ENCODE measurements at places on chromosomes 7 and 10.
A peak's percentile ranks its signal among the peaks of the same experiment; 100 is the strongest.

DNA sequence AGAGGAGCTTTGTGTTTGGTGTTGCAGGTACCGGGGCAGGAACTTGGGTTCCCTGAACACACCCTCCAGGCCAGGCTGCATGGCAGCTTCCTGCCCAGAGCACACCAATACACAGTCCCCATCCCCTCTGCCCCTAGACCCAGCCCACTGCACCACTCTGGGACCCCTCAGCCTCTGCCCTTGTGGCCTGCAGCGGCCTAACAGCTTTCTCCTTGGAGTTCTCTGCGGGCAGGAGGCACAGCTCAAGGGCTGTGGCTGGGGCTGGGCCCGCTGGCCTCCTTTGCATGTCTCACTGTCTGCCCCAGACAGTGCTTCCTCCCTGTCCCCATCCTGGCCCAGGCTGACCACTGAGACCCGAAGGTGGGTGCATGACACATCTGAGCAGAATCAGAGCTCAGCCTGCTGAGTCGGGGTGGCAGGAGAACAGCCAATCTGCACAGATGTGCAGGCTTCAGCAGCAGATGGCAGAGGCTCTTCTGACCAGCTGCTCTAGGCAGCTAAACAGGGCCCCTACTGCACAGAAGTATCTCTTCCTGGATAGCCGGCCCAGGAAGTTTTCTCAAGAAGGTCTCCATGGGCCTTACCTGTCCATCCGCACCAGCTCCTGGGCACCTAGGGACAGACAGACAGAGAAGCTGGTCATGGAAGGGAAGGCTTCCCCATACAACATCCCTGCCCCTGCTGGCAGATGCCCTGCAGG, 20.8 kb downstream of the VSIR start:
- DNase-seq = no peak

DNA sequence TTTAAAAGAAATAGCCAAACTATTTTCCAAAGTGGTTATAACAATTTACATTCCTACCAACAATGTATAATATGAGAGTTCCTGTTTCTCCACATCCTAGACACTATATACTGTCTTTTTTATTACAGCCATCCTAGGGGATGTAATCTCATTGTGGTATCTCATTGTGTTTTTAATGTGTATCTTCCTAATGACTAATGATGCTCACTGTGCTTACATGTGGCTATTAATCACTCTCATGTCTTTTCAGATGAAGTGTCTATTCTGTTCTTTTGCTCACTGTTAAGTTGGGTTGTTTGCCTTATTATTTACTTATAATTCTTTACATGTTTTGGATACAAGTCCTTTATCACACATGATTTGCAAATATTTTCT, 71.8 kb downstream of the ZNF438 start:
- DNase-seq = no peak

- peak; percentile 81 for DNase-seq
These were observed 62.2 kb upstream of the TARP start for GRCh38 chr7:38335492-38336147.

DNA sequence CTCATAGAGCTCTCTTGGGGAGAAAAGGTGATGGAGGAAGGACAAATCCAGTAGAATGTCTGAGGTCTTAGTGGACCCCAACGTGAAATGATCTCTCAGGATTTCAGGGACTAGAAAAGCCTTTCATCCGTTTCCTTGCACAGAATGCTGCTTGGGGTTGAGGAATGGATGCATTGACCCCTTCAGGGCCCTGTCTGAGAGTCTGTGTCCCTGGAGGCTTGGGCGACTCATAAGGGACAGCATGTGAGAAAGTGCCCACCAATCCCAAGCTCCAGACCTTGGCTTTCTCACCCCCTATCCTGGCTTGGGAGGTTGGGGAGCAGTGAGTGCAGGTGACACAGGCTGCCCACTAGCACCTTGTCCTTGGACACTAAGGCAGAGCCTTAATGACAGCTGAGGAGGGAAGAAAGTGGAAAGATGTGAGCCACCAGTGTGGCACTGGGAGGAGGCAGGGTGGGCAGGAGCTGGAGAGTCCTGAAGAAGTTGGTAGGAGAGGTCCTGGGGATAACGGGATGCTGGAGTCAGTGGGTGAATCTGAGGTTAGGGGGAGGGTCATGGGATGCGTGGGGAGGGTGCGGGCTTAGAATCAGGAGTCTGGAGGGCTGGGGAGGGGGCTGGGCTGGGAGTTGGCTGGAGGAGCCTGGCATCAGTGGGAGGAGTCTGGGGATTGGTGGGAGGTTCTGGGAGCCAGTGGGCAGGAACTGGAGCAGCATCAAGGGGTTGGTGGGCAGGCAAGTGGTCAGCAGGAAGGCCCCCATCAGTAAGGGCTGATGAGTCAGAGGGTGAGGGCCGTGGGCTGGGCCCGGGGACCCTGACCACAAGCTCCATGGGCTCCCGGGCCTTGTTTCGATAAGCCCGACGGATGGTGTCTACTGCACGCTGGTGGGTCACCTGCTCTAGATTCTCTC, 8.6 kb downstream of the LZTS2 start:
- no peak for DNase-seq

DNA sequence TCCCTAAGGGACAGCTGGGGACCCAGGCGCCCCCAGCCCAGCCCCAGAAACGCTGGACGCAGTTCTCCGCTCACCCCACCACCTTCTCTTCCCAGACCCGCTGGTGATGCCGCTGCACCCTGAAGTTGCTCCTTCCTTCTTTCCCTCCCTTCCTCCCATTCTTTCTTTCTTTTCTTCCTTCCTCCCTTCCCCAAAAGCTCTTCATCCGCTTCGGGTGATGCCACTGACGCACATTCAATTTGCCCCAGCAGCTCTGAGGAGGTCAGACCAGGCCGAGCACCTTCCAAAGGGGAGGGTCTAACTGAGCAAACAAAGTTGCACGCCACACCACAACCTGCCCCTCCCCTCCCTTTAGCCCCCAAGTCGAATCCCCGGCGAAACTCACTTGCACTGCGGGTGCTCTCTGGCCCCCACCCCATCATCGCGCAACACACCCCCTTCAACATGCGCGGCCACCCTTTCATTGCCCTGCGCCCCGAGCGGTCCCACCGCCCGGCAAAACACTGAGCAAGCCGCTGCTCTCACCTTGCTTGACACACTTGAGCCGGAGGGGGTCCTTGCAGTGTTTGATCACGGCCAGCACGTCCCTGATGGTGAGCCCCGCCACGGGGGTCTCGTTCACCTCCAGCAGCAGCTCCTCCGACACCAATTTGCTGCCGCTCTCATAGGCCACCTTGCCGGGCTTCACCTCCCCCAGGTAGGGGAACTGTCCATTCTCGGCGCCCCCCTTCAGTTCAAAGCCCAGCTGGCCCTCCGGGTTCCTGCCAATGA, 787 bp downstream of the MAGI2 start:
- DNase-seq = peak; percentile 24

- DNase-seq = no peak
These were observed 48.6 kb upstream of the NOBOX start for GRCh38 chr7:144452064-144452463.

DNA sequence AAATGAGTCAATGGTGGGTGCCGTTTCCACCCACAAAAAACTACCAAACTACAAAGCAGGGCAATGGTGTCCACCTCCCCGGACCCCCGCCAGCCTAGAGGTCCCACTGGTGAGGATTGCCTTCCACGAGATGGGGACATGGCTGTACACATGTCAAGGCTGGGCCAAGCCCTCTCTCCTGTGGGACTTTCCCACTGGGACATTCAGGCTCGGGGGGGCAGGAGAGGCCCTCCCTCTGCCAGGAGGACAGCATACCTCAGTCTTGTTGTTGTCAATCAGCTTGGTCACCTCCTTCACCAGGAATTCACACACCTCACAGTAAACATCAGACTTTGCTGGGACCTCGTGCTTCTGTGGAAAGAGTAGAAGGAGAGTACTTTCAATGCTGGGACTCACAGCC, 31.1 kb downstream of the PSAP start:
- DNase-seq = no peak

- DNase-seq = no peak
These were observed 35.0 kb upstream of the GIMAP8 start for GRCh38 chr7:150415161-150416153.

- peak; percentile 19 for DNase-seq
These were observed 10.4 kb upstream of the USP54 start for GRCh38 chr10:73601486-73601921.

DNA sequence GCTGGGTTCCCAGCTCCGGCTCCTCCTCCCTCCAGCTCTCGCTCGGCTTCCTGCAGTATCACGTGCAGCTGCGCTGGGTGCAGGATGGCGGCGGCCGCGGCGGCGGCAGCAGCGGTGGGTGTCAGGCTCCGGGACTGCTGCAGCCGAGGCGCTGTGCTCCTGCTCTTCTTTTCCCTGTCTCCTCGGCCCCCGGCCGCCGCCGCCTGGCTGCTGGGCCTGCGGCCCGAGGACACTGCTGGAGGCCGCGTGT, at the start of gene CNNM1:
Gene CNNM1 (plus strand): TSS at position 53 of the 250 bp plus-strand sequence. CDS start 32 bp downstream, at position 85.
- peak; percentile 7 for DNase-seq

DNA sequence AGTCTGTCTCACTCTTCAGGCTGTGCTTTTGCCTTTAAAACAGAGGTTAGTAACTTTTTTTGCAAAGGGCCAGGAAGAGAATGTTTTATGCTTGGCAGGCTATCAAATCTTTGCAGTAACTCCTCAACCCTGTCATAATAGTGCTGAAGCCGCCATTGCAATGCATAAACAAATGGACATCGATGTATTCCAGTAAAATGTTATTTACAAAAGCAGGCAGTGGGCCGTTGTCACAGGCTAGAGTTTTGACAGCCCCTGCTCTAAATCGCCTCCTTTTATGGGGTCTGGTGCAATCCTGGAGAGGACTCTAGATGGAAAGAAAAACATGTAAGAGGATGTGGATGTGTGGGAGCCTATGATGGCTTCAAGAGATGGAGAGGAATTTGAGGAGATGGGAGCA, 568.3 kb downstream of the TYW1 start:
- no peak for DNase-seq

GRCh38 chr10:119543814-119544642, 1.5 kb upstream of the RGS10 start:
- DNase-seq = no peak

DNA sequence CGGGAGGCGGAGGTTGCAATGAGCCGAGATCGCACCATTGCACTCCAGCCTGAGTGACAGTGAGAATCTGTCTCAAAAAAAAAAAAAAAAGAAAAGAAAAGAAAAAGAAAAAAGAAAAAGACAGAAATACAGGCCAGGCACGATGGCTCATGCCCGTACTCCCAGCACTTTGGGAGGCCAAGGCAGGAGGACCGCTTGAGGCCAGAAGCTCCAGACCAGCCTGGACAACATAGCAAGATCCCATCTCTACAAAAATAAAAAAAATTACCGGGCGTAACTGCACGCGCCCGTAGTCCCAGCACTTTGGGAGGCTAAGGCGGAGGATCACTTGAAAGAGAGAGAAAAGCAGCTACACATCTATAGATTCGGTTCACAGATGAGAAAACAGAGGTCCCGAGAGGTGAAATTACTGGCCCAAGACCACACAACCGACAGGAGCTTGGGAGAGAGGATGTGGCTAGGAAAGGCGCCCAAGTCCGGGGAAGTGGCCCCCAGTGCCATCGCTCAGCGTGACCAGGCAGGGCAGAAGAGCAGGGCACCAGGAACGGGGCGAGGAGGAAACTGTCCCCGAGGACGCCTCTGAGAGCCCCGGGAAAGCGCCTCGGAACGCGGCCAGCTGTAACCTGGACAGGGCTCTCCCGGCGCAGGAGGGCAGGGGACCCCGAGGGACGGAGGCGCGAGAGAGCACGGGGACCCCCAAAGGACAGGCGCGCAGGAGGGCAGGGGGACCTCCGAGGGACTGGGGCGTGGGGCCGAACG, 612 bp downstream of the SNX8 start:
- DNase-seq = peak; percentile 29

DNA sequence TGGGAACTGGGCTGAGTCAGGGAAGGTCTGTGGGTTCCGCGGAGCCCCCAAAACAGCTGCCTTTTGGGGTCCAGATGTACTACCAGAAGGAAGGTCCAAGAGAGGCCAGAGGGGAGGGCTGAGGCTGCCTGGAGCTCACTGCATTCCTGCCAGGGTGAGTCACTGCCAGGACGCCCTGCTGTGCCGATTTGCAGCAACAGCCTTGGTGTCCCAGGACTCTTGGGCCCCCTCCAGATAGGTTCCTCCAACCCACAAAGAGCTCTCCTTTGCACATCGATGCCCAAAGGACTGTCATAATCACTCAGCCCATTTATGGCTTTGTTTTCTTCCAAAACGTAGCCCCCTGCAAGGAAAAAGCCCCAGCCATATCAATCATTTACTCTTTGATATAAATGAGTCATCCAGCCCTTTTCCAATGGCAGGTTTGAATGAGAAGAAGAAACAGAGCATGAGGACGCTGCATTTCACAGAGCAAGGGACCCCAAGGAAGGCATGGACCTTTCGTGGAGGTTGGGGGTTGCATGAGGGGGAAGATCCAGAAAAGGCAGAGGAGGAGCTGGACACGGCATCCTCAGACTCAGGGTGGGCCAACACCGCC, 32.2 kb upstream of the COL13A1 start:
- peak; percentile 37 for DNase-seq

Data from lung microvascular endothelial cell (primary cell).